ENCODE measurements at places on chromosomes 7 and 10. TPM values are rescaled to one million over a fixed set of nuclear protein-coding genes. Genes with fewer than 3 reads are reported as not detected.

- DNase-seq = peak; percentile 96
These were observed 80.5 kb upstream of the PPIF start for GRCh38 chr10:79266543-79267312.

DNA sequence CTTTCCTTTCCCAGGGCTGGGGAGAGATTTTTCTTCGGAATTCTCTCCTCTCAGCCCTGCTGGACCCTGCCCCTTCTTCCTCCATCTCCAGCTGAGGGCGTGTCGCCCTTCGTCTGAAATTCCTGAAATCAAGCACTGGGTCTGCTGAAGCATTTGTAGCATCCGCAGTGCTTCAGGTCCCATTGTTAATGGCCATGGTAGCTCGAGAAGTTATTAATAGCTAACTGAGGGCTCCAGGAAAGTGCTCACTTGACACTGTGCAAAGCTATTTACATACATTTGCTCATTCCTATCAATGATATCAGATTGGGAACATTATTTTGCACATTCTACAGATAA is 515 bp downstream of the FAM149B1 start:
- DNase-seq = peak; percentile 40

GRCh38 chr10:7689591-7689990 is 13.5 kb upstream of the ITIH2 start:
- no peak for DNase-seq

DNA sequence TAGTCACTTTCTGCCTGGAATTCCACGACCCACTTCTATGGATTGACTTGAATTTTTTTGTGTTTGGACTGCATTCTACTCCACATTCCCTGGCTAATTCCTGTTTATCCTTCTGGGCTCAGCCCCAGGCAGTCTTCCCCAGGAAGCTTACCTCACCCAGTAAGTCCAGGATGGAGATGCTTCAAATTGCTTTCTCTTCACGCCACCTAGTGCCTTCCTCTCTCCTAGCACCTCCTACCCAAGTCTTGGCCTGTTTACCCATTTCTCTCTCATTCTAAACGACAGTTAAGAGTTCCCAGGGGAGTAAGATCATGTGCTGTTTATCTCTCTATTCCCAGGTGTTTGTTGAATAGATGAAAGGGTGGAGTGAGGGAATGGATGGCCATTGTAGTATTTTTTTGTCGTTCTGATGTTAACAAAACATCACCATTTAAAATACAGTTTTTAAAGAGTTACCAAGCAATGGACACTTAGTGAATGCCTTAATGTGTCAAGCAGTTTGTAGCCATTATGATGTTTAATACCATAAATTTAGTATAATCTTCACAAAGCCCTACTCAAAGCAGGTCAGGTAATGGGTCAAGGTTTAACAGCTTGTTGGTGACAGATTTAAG is 45.5 kb upstream of the TARP start:
- peak; percentile 88 for DNase-seq

GRCh38 chr10:29545122-29545521 is 89.6 kb downstream of the SVIL start:
- DNase-seq = no peak

- DNase-seq = no peak
These were observed 48.3 kb downstream of the OAT start for GRCh38 chr10:124370426-124370825.

DNA sequence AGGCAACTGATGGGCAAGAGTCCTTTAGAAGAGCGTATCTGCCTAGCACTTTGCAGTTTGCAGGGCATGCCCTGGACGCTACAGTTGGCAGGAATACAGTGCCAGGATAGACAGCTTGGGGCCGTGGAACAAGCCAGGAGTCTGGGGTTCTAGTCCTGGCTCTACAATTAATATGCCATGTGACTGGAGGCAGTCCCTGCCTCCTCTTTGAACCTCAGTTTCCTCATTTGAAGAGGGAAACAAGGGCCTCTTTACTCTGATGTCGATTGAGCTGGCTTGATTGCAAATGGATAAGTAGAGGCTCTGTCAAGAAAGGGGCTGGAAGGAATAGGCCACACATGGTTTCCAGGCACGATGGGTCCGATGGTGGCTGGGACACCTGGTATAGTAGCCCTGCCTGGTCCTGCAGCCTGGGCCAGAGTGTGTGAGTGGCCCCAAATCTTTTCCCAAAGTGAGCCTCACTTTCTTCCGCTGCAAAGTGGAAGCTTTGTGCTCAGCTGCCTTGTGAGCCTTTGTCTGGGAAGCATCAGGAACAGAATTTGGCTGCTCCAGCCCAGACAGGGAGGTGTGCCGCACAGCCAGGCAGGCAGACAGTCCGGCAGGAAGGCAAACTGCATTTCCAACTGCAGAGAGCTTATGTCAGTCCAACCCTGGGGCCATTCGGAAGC is 111.4 kb upstream of the PPIF start:
- no peak for DNase-seq

- DNase-seq = peak; percentile 24
These were observed 8.1 kb downstream of the TFAM start for GRCh38 chr10:58393317-58393716.

DNA sequence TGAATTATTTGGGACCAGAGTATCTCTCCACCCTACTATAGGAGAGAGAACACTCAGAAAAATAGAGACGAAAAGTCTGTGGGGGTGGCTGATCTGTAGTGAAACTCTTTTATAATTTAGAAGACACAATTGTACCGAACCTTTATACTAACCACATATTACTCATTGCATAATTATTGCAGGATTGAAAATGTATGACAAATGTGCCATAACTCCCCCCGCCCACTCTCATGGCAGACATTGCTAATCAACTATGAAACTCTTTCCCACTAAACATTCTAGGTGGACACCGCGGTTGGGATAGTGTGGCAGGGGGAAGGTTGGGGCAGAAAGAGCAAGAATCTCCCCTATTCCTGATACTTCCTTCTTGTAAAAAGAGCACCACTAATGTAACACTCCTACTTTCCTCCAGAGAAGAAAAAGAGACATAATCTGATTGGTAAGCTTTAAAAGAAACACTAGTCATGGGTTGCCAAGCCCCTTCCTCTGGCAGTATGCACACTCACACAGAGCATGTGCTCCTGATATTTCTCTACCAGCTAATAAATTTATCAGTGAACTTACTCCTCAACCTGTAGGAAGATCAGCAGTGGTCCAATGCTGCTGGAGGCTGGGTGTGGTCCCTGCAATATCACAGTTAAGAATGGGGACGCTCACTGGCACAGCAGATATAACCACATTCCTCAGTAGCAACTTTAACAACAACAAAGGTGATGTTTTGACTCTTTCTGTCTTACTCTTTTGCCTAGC is 18.7 kb upstream of the ARID5B start:
- no peak for DNase-seq

GRCh38 chr10:71234970-71235685 is 22.8 kb downstream of the UNC5B start:
- peak; percentile 60 for DNase-seq

GRCh38 chr10:84298057-84298456 is 30.3 kb upstream of the CCSER2 start:
- no peak for DNase-seq

GRCh38 chr10:11242443-11243387 is 225.0 kb downstream of the CELF2 start:
- DNase-seq = no peak

DNA sequence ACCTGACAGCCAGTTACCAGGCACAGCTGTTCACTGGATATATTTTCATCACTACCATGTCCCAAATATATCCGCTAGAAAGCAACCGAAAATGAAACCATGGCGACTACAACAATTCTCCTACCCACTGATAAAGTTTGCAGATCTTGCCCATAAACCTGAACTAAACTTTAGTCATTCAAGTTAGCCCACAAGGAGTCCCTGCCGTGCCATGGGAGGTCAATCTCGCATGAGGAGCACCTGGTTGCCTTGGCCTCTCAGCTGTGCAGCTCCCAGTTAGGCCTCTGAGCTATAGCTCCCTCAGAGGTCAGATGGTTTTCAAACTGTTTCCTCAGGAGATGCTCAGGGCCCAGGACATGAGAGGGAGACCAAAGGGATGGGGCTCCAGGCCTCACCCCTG is 211.1 kb upstream of the RNF32 start:
- DNase-seq = no peak

DNA sequence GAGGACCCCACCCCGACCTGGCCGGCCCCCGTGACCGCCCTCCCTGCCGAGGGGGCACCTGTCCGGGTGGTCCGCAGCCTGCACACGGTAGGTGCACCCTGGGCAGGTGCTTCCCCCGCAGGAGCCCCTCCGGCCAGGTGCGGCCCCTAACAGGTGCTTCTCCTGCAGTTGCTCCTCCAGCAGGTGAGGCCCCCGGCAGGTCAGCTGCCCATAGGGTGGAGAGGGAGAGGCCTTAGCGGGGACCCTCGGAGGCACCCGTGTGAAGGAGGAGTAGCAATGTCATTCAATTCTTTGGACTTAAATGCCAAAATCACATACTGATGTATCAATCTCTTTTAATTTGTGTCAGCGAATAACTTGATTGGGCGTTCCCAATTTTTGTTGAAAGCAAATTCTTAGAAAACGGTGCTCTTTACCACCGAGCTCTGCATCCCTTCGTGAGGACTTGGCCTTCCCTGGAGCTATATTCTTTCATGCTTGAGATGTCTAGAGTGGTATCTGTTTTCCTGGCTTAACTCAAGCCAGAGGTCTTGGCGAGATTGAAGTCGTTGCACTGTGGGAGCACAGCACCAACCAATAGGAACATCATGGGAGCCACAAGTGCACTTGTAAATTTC is 738 bp upstream of the NCAPG2 start:
- no peak for DNase-seq

- no peak for DNase-seq
These were observed 921.5 kb downstream of the NRG3 start for GRCh38 chr10:82796510-82796909.

GRCh38 chr10:125982260-125982948 is 86.0 kb downstream of the FANK1 start:
- DNase-seq = peak; percentile 78

DNA sequence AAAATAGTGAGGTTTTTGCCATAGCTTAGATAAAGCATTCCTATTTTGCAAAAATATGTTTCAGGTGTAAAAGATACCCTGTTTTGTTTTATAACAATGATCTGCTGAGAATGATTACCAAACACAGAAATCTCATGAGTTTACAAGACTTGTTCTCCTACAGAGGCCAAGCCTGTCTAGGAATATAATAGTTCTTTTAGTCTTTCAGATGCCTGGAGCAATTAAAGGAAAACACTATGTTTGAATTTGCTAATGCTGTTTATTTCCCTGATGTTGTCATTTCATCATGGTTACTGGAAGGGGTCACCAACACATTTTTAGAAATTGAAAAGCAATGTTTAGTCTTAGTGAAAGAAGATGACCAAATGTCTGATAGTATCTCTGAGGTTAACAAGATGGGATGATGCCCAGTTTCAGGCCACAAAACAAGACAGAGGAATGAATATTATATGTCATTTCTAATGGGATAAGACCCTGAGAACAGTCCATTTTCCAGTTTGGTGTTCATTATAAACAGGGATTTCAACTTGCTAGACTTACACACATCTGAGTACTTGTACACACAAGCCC is 559.9 kb downstream of the INHBA start:
- DNase-seq = no peak

DNA sequence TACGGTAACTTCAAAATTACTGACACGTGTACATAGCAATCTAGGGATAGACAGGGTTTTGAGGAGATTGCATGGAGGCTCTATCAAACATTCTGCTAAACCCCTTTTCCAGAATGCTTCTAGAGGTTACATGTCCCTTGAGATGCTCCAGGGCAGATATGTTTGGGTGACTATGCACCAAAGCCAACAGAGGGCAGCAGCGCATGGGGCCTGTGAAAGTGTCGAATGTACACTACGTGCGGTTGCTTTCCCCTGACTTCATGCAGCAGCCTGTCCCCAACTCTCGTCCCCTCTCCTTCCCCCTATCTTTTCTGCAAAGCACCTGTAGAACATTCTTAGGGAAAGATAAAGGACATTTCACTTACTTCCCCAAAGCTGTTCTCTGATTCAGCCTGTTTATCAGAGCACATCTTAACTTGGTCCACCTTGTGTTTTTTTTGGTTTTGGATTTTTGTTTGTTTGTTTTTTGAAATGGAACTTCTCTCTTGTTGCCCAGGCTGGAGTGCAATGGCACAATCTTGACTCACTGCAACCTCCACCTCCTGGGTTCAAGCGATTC is 90.2 kb downstream of the UBE3C start:
- DNase-seq = peak; percentile 49

GRCh38 chr10:122113161-122113944 is 124.4 kb downstream of the TACC2 start:
- DNase-seq = peak; percentile 80

- DNase-seq = no peak
These were observed 12.5 kb upstream of the POM121L12 start for GRCh38 chr7:53022893-53023292.

The MBL2 gene
- total RNA-seq = not detected

The AP4M1 gene
- 12.5 TPM for total RNA-seq

The TUBB8 gene
- not detected for total RNA-seq
